Vagina (tissue), 2 donors: ENCODE measurements at places on chromosomes 11 and 22.

DNA sequence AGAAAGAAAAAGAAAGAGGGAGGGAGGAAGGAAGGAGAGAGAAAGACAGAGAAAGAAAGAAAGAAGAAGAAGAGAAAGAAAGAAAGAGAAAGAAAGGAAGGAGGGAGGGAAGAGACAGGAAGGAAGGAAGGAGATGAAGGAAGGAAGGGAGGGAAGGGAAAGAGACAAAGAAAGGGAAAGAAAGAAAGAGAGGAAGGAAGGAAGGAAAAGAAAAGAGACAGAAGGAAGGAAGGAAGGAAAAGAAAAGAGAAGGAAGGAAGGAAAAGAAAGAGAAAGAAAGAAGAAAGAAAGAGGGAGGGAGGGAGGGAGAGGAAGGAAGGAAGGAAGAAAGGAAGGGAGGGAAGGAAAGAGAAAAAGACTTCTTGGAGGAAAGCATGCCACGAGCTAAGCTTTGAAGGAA lies 19.1 kb downstream of the POU2AF2 start:
- H3K4me1 ChIP-seq: no peaks in the 10 kb centered on the region
- no peaks in the 10 kb centered on the region for H3K27me3 ChIP-seq
- H3K36me3 ChIP-seq: no peaks in the 10 kb centered on the region
- DNase-seq: no peak

GRCh38 chr11:95256321-95256779 lies 25.3 kb upstream of the SESN3 start:
- DNase-seq: no peak
- no peaks in the 10 kb centered on the region for H3K27me3 ChIP-seq
- H3K4me3 ChIP-seq: no peak overlapping the region
- H3K36me3 ChIP-seq: no peaks in the 10 kb centered on the region
- no peak overlapping the region for H3K27ac ChIP-seq
- H3K4me1 ChIP-seq: peaks cover 16% of the 10 kb centered on the region

GRCh38 chr22:43510281-43511070 lies 98.7 kb downstream of the MPPED1 start:
- no peaks in the 10 kb centered on the region for H3K4me1 ChIP-seq
- no peaks in the 10 kb centered on the region for H3K27me3 ChIP-seq
- no peak for DNase-seq
- no peaks in the 10 kb centered on the region for H3K36me3 ChIP-seq

- H3K4me3 ChIP-seq: no peak overlapping the region
- no peaks in the 10 kb centered on the region for H3K27me3 ChIP-seq
- DNase-seq: no peak
- H3K36me3 ChIP-seq: no peaks in the 10 kb centered on the region
- no peak overlapping the region for H3K27ac ChIP-seq
- no peaks in the 10 kb centered on the region for H3K4me1 ChIP-seq
These were observed 151.7 kb downstream of the CEP164 start for GRCh38 chr11:117479372-117479771.

- H3K4me3 ChIP-seq: no peak overlapping the region
- H3K27me3 ChIP-seq: no peaks in the 10 kb centered on the region
- peaks cover 10% of the 10 kb centered on the region for H3K4me1 ChIP-seq
- DNase-seq: no peak
These were observed 107.9 kb downstream of the NAT10 start for GRCh38 chr11:34213366-34213765.

DNA sequence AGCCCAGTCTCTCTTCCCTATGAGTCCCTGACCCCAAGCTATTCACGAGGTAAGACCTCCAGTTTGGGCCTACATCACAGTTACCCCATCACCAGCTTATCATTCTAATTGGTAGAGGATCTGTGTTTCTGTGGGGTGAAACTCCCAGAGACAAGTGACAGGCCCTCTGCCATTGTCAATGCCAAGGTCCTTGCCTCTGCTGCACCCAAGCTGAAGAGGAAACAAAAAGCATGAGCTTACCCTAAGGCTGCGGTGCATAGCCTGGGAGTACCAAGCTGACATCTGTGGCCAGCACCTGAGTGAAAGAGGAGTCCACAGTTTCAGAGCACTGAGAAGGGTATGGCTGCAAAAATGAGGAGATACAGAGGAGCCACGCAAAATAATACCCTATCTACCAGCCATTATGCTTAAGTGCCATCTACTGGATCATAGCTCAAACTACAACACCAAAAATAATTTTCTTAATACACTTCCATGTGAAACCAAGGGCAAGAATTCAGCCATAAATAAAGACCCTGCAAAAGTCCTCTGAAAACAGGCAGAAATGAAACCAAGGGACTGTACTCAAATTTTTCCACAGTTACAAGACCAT lies 62.3 kb upstream of the ANO5 start:
- H3K4me3 ChIP-seq: no peak overlapping the region
- H3K27me3 ChIP-seq: no peaks in the 10 kb centered on the region
- H3K36me3 ChIP-seq: no peaks in the 10 kb centered on the region

DNA sequence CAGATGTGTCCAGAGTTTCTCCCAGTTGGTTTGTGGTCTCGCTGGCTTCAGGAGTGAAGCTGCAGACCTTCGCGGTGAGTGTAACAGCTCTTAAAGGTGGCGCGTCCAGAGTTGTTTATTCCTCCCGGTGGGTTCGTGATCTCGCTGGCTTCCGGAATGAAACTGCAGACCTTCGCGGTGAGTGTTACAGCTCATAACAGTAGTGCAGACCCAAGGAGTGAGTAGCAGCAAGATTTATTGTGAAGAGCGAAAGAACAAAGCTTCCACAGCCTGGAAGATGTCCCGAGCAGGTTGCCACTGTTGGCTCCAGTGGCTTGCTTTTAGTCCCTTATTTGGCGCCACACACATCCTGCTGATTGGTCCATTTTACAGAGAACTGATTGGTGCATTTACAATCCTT lies 1.8 kb upstream of the PGA3 start:
- H3K4me3 ChIP-seq: no peak overlapping the region
- no peak overlapping the region for H3K27ac ChIP-seq
- H3K36me3 ChIP-seq: no peaks in the 10 kb centered on the region

- no peaks in the 10 kb centered on the region for H3K4me1 ChIP-seq
- no peaks in the 10 kb centered on the region for H3K27me3 ChIP-seq
- peak overlapping the region; percentile 17 for H3K27ac ChIP-seq
- H3K4me3 ChIP-seq: no peak overlapping the region
- no peaks in the 10 kb centered on the region for H3K36me3 ChIP-seq
These were observed 20.7 kb downstream of the FAM83F start for GRCh38 chr22:40015358-40015976.

GRCh38 chr11:76023236-76024068 lies 182.8 kb downstream of the WNT11 start:
- no peaks in the 10 kb centered on the region for H3K36me3 ChIP-seq
- H3K27me3 ChIP-seq: no peaks in the 10 kb centered on the region
- no peak overlapping the region for H3K4me3 ChIP-seq

GRCh38 chr11:71298016-71298550 lies 45.7 kb upstream of the SHANK2 start:
- no peak overlapping the region for H3K27ac ChIP-seq
- no peak overlapping the region for H3K4me3 ChIP-seq
- H3K36me3 ChIP-seq: no peaks in the 10 kb centered on the region
- DNase-seq: peak; percentile 95

GRCh38 chr22:34880662-34881061 lies 185.3 kb upstream of the ISX start:
- H3K27ac ChIP-seq: no peak overlapping the region
- H3K27me3 ChIP-seq: no peaks in the 10 kb centered on the region
- no peaks in the 10 kb centered on the region for H3K36me3 ChIP-seq
- no peak for DNase-seq

- peaks cover 20% of the 10 kb centered on the region for H3K4me1 ChIP-seq
- H3K4me3 ChIP-seq: no peak overlapping the region
- H3K27ac ChIP-seq: no peak overlapping the region
- no peak for DNase-seq
- no peaks in the 10 kb centered on the region for H3K36me3 ChIP-seq
These were observed 25.7 kb upstream of the MYRF start for GRCh38 chr11:61726775-61727174.
